HT1080 (cell line): ENCODE measurements at places on chromosomes 6 and 20.

DNA sequence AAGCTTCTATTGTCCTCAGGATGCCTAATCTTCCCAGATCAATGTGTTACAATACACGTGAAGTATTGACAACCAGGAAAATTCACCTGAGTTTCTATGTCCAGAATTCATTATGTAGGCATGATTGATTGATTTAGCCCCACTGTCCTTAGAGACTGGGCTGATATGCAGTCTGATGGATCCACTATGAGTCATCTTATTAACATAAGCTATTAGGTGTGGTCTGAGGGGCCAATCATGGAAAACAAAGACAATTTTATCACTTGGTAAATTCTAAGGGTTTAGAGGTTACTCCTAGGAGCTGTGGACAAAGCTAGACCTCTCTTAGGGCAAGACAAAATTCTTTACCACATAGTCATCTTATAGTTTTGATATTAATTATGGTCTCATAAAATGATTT, 41.3 kb upstream of the SLC35B3 start:
- no peak for DNase-seq

DNA sequence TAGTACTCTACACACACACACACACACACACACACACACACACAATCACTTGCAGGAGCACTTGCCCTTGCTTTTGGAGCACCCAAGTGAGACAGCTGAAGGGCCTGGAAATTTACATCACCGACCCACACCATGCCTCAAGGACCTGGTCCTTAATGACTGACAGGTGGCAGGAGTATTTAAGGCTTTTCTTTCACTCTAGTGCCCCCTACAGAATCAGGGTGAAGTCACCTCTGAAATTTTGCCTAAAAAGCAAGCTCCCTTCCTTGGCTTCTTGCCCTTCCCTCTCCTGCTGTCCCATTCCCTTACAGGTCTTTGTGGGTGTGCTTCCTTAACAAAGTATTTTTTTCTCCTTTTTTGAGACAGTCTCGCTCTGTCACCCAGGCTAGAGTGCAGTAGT, 353.5 kb upstream of the IRAK1BP1 start:
- DNase-seq = no peak

DNA sequence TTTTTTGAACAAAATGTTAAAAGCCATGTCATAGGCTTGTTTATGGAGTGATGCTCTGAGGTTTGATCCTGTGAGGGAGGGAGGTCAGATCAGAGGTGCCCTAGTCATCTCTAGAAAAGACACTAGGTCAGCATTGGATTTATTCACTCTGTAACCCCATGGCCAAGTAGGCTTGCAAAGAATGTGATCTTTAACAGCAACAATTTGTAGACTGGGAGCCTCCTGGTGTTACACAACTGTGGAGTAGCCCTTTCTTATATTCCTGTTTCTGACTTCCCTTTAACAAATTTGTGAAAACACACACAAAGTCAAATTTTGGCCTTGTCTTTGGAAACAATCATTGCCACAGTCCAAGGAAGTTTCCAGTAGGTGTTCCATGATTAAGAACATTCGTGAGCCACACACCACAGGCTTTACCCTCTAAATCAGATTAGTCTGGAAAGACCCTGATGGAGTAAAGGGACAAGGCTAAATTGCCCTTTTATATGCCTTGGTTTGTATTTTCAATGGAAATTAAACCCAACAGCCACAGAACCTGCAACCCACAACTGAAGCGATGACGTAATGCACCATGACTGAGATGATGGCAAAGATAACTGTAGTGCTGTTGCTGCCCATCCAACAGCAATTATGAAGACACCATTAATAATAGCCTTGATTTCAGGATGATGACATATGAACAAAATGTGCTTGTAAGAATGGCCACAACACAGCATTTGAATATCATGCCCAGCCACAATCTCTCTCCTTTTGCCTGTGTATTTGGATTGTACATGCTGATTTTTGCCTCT, 22.1 kb downstream of the SCP2D1 start:
- no peak for DNase-seq

GRCh38 chr6:159461998-159462397, 231.0 kb downstream of the SOD2 start:
- DNase-seq = no peak

GRCh38 chr6:41599015-41599851, 39.0 kb upstream of the MDFI start:
- no peak for DNase-seq

DNA sequence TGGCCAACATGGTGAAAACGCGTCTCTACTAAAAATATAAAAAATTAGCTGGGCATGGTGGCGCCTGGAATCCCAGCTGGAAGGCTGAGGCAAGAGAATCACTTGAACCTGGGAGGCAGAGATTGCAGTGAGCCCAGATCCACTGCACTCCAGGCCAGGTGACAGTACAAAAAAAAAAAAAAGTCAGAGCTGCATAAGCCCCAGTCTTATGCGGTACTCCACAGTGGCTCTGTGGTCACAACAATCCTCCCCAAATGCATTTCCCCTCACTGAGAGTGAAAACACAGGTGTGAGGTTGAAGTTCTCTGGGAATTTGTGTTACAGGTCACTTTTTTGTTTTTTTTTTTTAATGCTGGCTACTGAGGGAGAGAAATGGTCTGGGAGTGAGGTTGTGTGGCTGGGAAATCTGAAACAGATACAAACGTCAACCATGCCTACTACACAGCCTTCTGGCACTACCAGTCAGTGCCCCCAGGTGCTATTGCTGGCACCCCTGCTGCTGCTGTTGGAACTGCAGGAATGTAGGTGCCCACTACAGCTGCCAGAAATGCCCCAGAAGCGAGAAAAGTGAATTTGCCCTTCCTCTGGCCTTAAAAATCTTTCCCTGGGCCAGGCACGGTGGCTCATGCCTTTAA, 5.7 kb downstream of the MRPS26 start:
- DNase-seq = no peak

- DNase-seq = no peak
Observed at GRCh38 chr6:16918586-16918985, 157.3 kb upstream of the ATXN1 start.

DNA sequence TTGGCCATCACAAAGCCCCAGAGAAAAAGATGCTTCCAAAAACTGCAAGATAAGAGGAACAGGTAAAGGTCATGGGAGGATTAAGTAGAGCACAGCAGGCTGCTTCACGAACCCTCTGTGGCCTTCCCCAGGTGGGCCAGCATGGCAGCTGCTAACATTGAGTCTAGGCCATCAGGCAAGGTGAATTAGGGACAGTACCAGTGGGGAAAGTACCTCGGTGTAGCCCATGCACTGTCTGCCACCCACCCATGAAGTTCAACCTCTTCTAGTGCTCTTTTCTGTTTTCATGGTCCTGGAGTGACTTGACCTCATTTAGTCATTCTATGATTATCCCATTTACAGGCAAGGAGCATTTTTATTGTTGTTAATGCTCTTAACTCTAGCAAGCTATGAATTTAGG, 108.6 kb upstream of the DUSP22 start:
- no peak for DNase-seq

- no peak for DNase-seq
Observed at GRCh38 chr6:37693546-37694250, 4.0 kb downstream of the MDGA1 start.

DNA sequence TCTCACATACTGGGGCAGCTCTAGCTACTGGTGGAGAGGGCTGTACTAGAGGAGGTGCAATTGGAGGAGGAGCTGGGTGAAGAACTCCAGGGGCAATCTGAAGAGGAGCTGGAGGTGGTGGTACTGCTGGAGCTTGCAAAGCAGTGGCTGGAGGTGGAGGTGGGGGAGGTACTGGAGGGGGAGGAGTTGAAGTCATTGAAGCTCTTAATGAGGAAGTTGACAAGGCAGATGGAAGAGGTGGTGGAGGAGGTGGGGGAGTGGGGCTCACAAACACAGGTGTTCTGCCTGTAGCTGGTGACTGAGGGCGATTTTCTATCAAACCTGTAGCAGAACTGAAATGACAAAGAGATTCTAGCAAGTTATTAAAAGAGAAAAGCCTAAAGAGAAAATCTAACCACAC, 77.6 kb downstream of the WASF1 start:
- DNase-seq = no peak

DNA sequence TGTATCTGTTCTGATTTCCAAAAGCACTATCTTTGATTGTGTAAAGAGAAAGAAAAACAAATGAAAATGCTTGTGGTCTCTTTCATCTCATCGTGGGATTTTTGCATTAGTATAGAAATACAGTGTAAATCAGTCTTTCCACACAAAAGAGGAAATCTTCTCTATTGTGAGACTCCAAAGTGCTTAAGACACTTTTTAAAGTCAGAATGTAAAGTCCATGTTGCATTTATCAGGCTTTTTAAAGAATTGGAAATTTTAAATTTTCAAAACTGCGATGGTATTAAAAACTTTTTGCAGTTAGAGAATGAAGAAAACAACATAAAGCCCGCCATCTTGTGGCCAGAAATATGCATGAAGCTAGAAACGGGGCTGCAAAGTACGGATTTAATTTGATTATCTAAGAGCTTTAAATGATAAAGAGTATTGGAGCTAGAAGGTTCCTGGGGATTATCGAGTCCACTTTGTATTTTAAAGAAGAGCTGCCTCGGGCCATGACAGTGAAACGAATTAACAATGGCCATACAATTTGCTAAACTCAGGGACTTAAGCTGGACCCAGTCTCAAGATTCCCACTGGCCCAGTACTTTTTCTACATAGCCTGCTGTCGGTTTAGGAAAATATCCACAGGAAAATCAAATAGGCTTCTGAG, 339.6 kb downstream of the ARHGAP18 start:
- DNase-seq = peak; percentile 44

DNA sequence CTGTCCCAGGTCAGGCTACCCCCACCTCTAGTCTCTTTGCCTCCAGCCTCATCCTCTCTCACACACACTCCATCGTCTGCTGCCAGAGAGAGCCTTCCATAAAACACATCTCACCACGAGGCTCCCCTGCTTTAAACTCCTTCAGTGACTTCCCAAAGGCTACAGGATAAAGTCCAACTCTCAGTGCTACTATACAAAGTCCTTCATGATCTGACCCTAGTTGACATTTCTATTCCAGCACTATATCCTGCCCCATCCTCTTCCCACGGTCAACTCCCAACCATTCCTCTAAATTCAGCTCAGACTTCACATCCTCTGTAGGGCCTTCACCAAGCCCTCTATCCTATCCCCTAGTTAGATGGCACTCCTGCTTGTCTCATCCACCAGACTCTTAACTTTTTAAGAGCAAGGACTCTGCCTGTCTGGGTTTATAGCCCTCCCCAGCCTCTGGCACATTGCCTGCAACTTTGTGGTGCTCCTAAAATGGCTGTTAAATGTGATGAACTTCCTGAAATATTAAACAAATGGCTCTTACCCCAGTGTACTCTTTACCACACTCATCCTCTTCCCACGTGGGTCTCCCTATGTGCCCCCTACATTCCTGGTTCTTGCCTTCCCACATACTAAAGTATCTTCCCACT, 36.1 kb downstream of the KIF16B start:
- no peak for DNase-seq

- no peak for DNase-seq
Observed at GRCh38 chr6:21115111-21115510, 478.4 kb upstream of the SOX4 start.

DNA sequence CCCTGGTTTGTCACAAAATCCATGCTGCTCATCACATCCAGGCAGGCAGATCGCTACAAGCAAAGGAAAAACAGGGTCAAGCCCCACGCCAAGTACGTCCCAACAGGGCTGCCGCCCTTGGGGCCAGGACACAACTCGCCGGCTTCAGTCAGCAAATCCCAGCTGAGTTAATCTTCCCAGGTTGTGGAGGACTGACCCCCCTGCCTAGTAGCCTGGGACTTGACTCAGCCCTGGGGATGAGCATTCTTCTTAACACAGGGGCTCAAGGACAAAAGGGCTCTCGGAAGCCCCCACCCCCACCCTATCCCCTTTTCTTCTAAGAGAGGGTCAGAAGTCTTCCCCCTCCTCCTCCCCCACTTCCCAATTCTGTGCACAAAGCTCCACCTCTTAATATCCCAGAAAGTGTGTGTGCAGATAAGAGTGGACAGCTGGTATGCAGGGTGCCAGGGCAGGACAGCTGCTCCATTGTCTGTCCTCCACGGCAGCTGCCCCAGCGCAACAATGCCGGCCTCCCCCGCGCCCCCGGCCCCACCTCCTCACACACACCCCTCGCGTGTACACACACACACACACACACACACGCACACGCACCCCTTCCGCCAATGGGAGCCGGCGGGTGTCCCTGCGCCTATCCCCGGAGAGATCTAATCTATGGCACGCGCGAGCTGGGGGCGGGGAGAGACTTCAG, 4.5 kb downstream of the DLL1 start:
- DNase-seq = no peak
